ENCODE measurements at places on chromosomes 13 and 19.
A peak's percentile ranks its signal among the peaks of the same experiment; 100 is the strongest.

DNA sequence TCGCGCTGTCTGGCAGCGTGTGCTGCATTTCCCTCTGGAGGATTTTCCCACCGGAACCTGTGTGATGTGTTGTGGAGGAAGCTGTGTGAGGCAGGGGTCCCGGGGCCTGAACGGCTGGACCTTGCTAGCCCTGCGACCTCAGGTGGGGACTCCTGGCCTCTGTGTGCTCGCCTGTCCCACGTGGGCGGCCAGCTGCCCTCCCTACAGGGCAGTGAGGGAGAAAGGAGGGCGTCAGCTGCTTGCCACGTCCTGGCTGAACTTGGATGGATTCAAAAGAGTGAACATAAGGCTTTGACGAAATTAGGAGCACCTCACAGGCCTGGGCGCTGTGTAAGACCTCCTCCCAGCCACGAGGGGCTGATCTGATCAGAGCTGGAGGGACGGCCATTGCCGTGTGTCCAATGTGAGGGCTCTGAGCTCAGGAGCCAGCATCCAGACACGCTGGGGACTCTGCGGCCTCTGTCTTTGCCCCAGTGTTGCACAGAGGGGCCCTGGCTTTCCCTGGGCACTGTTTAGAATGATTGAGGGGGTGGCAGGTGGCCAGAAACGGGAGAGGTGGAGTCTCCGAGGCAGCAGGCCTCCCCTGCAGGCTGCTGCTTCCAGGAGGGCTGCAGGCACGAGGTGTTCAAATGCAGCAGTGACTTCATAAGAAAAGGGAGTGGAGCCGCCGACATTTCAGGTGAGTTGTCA lies 13.0 kb downstream of the TFDP1 start:
- DNase-seq, result no peak

DNA sequence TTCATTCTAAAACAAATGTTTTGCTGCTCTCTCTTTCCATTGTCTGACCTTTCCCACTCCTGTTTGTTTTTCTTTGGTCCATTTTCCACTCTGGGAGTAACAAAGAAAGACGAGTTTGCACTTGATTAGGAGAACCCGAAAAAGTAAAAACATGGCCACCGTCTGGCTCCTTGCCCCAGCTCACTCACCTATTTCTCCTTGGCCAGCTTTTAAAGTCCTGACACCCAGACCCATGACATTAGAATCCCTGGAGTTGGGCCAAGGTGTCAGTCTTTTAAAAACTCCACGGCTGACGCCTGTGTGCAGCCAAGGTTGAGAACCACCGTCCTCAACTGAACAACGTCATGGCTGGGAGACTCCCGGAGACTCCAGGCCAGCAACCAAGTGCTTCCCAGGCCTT lies 63.6 kb upstream of the FLT1 start:
- DNase-seq, result no peak

- DNase-seq, result no peak
These were observed 11.7 kb downstream of the RAB20 start for GRCh38 chr13:110549795-110550160.

DNA sequence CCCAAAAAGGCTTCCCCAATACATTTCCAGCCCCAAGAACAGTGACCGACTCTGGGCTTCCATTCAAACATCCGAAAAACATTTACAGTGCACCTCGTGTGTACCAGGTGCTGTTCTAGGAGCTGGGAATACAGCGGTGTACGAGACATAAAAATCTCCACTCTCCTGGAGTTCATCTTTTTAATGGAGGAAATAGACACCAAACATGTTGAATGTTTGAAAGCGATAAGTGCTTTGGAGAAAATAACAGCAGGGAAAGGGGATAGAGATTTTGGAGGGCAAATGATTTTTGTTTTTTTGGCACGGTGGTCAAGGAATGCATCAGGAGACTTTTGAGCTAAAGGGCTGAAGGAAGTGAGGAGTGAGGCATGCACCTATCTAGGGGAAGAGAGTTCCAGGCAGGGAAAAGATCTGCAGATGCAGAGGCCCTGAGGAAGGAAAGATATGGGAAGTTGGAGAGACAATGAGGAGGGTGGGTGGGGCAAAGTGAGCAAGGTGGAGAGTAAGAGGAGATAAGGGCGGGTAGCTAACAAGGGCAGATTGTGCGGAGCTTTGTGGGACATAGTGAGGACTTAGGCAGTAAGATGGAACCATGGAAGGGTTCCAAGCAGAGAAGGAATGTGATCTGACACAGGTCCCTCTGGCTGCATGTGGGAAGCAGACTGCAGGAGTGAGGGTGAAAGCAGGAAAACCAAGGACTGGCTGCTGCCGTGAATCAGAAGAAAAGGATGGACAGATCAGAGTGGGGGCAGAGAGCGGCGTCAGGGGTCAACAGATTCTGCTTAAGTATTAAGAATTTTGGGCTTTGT lies 703 bp upstream of the FBL start:
- no peak for DNase-seq

- DNase-seq, result no peak
These were observed 21.0 kb downstream of the CLEC4M start for GRCh38 chr19:7783991-7784423.

GRCh38 chr13:94602467-94602866 lies 810 bp downstream of the GPR180 start:
- DNase-seq, result no peak

DNA sequence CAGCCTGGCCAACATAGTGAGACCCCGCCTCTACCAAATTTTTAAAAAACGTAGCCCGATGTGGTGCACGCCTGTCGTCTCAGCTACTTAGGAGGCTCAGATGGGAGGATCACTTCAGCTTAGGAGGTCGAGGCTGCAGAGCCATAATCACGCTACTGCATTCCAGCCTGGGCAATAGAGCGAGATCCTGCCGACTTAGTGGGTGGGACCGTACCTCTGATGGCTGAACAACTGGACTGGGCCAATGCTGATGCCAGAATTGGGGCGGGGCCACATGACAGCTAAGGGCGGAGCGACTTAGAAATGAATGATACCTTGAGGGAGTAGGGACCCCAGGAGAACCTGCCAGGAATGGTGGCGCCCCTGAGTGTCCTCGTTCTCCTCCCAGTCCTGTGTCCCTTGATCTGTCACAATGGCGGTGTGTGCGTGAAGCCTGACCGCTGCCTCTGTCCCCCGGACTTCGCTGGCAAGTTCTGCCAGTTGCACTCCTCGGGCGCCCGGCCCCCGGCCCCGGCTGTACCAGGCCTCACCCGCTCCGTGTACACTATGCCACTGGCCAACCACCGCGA lies 3.6 kb downstream of the LTBP4 start:
- DNase-seq, result no peak

DNA sequence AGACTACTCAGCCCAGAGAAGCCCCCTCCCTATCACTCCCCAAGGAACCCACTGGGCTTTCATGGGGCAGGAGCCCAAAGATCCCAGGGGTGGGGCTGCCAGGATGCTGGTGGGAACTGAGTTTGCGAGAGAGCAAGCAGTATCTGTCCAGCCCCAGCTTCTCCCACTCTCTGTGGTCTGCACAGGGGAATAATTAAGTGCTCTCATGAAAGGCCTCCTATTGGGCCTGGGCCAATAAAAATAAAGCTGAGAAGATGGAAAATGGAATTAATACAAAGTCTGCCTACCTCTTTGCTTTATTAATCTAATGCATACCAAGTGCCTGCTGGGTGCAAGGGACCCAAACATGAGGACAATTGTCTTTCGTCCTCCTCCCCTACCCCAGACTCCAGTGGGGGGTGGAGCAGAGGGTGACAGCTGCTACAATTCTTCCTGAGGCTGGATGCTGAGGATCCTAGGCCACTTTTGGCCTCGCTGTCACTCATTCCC lies 5.4 kb downstream of the DDX39A start:
- no peak for DNase-seq

GRCh38 chr19:34500656-34501120 lies 19.1 kb downstream of the WTIP start:
- no peak for DNase-seq

DNA sequence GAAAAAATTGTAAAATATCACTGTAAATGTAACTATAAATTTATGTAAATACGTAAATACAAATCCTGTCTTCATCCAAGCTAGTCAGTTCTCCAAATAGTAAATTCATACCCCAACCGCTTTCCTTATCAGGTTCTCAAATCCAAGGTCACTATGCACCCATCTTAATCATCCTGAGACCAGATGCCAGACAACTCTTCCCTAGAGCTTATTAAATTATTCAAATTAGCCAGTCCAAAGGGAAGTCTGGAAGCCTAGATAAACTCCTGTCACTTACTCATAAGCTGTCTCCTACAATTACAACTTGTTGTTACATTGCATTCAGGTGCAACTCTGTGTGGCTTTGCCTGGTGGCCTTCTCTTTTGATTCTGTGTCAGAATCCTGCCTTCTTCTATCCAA lies 836.1 kb upstream of the PCDH20 start:
- DNase-seq, result no peak

- no peak for DNase-seq
These were observed 4.7 kb upstream of the GJB2 start for GRCh38 chr13:20197361-20197834.

- DNase-seq, result peak; percentile 36
These were observed 11.1 kb downstream of the PDE4A start for GRCh38 chr19:10431254-10431942.

DNA sequence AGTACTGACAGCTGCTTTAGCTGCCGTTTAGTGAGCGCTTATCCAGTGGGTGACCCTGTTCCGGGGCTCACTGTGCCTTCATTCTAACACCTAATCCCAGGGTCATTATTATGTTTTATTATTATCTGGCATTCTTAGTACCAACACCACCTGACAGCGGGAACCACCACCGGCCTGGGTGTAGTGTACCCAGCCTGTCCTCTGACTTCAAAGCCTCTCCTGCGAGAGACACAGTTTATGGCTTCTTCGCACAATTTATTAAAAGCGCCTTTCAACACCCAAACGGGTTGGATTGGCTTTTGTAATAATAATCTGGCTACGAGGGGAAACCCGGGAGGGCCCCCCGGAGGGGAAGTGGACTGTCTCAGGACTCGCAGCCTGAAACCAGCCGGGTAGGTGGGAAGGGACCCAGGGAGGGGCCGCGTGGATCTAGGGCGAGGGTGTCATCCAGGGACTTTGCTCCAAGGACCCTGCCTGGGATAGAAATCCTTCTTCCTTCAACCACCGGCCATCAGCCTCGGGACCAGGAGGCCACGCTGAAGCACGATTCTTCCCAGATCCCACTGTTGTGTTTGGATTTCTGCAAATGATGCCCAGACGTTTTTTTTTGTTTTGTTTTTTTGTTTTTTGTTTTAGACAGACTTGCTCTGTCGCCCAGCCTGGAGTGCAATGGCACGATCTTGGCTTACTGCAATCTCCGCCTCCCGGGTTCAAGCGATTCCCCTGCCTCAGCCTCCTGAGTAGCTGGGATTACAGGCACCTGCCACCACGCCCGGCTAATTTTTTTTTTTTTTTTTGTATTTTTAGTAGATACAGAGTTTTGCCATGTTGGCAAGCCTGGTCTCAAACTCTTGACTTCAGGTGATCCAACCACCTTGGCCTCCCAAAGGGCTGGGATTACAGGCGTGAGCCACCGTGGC lies 1.6 kb upstream of the ZBTB7A start:
- DNase-seq, result no peak

- no peak for DNase-seq
These were observed 882.2 kb upstream of the SLC10A2 start for GRCh38 chr13:103948426-103948825.

DNA sequence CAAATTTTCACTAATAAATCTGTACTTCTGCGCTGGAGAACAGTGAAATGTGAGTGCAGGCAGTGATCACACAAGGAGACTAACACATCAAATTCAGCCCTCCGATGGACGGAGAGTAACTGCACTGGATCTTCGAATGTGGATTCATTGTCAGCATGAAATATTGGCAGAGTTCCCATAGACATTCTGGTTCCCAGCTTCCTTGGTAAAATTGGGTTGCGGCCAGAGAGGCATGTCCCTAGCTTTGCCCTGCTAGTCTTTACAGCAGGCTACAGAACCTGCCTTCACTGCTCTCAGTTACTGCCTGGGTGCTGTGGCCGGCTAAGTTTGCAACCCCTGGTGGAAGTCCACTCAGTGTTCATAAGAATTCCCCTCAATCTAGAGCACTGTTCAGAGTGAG lies 32.3 kb upstream of the UQCRFS1 start:
- DNase-seq, result no peak

DNA sequence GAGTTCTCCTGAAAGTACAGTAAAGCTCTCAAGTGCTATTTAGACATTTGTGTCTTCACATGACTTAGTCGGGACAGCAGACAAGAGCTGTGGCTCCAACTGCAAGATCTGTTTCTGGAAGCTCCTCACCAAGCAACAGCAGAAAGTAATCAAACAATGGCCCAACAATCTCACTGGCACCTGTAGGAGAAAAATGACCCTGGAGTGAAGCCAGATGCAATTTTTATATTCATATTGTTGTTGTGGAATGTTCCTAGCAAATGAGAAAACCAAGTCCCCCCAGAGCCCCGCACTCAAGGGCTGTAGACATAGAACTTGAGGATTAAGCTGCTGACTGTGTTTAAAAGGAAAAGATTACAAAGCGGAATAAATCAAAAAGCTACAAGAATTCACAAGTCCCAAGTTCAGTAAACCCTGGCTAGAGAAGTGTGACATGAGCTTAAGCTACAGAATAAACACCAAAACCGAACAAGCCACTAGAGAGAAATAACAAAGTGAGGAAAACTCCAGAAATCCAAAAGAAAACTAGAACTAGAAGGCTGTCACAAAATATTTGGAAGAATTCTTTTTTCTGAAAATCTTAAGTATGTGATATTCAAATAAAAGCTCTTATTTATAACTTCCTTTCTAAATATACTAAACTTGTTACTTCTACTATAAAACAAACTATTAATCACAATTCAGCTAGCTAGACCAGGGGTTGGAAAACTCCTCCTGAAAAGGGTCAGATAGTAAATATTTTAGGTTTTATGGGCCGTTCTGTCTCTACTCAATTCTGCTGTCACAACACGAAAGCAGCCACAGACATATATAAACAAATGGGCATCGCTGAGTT lies 454.5 kb downstream of the SUCLA2 start:
- no peak for DNase-seq

DNA sequence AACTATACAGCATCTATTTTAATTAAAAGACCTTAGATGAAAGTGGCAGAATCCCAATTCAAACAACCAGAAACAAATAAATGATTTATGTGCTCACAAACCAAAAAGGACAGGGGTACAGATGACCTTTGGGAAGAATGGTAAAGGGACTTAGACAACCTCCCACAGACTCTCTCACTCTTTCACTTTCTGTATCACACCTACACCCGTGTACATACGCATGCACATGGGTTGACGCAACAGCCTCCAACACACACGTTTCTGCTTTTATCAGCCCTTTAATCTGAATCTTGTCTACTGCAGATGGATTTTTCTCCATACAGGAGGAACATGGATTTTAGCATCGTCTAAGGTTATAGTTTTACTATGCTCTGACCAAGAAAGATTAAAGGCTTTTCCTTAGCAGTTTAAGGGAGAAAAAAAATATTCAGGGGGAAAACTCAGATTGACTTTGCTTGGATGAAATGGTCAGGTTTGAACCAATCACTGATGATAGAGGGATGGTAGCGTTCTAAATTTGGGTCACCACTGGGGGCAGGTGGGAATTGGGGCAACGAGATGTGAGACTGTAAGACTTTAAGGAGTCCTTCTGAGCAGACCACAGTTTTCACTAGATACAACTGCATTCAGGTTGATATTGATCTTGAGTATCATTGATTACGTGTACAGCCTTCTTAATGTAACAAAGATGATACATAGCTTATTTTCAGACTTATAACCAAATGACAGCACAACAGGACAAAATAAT lies 166.1 kb downstream of the ITGBL1 start:
- no peak for DNase-seq

- DNase-seq, result no peak
These were observed 14.5 kb downstream of the MED25 start for GRCh38 chr19:49832556-49832955.

All from stimulated activated CD4-positive, alpha-beta T cell treated with anti-CD3 and anti-CD28 coated beads, Interleukin-2, amount 100 ng/mL, for 24 hours (primary cell).